ENCODE measurements at places on chromosomes 2 and 18.

- DNase-seq = no peak
These were observed 92.7 kb upstream of the KLF7 start for GRCh38 chr2:207258263-207258991.

- no peak for DNase-seq
These were observed 47.2 kb upstream of the CDC42EP3 start for GRCh38 chr2:37718515-37719161.

DNA sequence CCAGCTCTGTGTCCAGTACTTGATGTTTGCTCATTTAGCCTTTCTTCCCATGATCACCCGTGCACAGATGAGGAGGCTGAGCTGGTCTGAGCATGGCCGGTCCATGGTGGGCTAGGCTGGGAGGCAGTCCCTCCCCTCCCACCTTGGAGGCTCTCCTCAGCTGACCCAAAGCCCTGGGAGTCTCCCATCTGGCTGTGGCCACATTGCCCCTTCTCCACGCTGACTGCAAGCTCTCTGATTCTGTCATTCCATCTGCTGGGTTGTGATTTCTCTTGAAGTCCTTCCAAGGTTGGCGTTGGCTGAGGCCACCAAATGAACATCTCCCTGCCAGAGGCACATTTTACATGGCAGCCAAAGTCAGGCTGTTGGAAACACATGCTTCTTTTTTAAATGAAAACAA, 44.0 kb downstream of the ACKR3 start:
- no peak for DNase-seq

GRCh38 chr2:97718051-97718882, 4.9 kb downstream of the ZAP70 start:
- no peak for DNase-seq

All from NCI-H2081 treated with DMSO at 0.1 percent for 48 hours (cell line).